ENCODE measurements at places on chromosomes 4 and X.

GRCh38 chrX:15471028-15471427 lies 22.1 kb downstream of the PIR start:
- DNase-seq, result peak; percentile 35

DNA sequence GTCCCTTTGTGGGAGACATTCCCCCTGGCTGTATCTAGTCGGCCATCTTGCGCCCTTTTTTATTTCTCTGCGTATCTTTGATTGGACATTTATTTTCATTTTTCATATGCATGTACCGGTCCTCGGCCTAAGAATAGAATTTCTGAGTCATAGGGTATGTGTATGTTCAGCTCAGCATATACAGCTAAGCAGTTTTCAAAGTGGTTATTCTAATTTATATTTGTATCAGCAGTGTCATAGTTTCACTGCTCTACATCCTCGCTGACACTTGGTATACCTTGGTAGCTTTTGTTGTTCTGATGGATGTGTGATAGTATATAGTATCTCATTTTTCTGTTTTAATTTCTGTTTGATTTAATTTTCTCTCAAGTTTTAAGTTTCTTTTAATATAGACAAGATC lies 38.7 kb downstream of the BEX3 start:
- DNase-seq, result no peak

DNA sequence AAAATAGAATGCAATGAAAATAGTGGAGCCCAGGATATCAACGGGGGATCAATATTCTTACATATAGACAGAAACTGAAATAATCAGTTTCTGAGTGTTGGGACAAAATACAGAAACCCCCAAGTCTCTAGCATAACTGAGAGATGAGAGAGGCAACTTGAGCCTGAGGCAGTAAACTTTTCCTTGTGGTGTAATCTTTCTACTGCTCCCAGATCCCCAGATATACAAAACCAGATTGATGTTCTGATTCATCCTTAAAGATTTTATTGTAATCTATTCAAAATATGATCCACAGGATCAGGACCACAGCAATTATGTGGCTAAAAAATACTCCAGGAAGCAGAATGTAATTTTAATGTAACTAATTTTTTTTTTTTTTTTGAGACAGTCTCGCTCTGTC lies 2282.6 kb downstream of the ARAP2 start:
- no peak for DNase-seq

DNA sequence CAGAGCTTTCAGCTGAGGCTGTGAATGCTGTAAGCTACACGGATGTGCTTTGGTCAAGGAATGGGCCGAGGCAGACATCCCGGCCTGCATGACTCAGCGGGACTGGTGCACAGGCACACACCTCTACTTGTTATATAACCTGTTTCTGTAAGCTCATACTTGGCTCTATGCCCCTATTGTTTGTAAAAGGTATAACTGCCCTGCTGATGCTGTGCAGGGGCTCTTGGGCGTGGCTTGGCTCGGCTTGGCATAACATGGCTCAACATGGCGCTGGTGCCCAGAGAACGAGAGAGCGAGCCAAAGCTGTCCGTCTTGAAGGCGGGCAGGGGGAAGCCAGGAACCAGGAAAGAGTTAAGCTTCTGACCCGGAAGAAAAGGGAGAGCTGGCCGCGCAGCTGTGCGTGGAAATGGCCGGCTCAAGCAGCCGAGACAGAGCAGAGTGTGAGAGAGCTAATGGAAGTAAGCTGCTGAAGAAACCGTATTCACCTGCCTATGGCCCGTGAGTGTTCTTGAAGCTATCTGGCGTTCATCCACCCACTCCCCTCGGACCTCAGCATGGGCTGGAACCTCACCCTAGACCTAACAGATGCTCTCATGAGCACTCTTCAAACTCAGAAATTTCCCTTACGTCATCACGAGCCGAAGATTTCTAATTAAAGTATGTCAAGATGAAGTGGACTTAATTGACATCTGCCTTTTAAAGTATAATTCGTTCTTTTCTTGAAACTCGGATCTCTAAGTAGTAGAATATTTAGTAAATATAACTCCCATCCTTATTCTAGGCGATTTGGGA lies 286.3 kb upstream of the AGA start:
- no peak for DNase-seq

GRCh38 chrX:103107836-103108235 lies 14.9 kb upstream of the NXF3 start:
- no peak for DNase-seq

DNA sequence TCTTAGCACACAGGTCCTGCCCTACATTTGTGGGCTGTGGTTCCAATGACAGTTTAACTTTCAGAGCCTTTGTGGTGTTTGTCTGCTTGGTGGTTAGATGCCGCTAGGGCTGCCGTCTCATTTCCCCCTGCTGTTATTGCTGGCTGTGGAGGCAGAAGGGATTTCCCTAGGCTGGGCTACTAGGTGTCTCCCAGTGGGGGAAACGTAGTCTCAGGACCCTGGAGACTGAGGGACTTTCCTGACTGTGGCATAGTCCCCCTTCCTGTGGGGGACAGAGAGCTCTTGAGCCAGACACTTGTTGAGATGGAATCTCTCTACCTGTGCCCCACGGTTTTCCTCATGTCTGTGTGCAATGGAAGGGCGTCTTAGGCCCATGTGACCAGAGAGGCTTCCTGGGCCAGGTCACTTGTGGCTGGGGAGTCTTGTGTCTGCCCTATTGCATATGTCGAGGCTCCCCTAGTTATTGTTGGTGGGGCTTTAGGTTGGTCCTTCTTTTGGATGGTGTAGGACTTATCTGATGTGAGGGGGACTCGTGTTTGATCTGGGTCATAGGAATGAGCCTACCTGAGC lies 68.2 kb downstream of the ARHGAP10 start:
- DNase-seq, result no peak

GRCh38 chrX:79169484-79169883 lies 25.0 kb downstream of the GPR174 start:
- DNase-seq, result no peak

DNA sequence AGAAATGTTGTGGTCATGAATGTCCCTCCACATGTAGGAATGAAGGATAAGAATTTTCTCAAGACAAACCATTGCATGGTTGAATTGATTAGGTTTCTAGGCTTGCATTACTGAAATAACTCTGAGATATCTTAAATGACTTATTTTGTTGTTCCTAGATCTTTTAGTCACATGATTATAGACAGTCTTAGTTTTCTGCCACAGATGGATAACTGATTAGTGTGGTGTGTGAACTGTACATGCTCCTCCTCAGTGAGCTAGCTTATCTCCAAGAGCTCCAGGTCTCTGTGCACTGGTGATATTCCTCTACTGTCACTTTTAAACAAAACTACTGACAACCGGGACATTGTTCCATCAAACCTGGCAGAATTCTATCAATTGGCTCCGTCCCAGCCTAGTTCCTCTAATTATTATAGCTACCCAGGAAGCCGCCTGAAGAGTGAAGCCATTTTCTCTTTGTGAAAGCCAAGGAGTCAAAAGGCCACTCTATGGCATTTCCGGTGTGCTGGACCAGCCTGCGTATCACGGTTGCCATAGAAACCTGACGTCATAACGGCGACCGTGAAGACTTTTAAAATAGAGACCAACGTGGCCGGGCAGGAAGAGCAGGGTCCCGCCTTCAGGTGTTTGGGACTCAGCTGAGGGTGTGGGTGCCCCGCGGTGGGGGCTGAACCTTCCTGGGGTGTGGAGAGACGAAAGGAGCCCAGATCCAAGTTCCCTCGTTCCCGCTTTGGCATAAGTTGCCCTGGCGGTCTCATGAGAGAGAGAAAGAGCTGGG lies 28.1 kb downstream of the BEX3 start:
- no peak for DNase-seq

- DNase-seq, result peak; percentile 8
Measured at GRCh38 chrX:133776072-133776471, 209.3 kb downstream of the GPC3 start.

DNA sequence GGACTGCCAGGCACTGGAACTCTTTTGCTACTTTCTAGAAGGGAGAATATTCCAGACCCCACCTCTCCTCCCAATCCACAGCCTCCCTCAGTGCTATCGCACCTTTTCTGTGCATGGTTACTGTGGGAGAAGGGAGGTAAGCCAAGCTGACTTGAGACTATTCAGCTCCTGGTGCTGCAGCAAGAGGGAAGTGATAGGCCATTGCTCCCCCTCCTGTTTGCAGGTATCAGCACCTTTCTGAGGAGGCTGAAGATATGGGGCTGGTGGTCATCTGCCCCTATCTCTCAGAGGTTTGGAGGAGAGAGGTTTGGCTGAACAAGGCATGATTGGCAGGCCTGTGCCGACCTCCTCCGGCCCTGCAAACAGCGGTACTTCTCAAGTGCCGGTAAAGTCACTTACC lies 103.3 kb upstream of the GATB start:
- DNase-seq, result no peak

DNA sequence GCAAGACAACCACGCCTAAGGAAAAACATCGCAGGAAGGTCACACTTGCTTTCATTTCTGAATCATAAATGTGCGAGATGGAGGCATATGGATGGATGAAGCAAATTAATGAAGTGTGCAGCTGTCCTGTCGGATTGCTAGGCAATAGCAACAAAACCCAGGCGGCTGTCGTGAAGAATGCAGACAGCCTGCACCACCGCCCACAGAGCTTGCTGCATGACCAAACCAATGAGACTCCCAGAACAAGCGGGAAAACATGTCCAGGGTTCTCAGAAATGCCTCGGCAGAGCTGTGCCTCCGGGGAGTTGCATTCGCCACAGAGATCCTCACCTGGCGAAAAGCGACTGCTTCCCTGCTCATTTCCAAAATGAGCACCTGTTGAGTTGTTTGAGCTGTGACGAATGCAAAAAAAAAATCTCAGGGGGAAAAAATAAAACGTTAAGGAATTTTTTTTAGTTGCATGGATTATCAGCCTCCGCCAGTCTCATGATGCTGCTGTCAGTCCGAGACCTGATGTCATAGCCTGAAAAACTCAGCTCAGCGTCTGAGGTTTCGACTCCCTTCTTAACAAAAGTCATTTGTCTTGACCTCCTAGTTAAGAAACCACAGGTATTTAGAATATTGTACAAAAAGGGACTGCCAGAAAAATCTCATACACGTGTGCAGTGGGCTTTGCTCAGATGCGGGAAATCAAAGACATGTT lies 155.5 kb upstream of the MXRA5 start:
- no peak for DNase-seq

GRCh38 chr4:17194586-17194985 lies 296.1 kb upstream of the LDB2 start:
- no peak for DNase-seq

GRCh38 chrX:17692709-17693346 lies 44.5 kb upstream of the SCML1 start:
- DNase-seq, result no peak

DNA sequence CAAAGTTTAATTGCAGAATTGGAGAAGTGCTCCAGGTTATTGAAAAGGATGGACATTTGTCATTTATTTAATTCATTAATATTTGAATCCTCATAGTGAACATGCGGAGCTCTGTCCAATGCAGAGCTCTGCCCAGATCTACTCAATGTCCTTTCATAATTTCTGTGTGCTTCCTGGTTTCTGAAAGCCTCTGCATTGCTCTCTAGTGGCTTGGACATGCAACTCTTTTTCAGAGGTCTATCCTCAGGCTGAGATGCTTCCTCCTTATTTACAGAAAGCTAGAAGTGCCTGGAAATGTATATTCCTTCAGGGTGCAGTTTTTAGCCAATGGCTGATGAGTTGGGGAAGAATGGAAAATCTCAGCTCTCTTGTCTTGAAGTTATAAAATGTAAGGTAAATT lies 786.1 kb upstream of the AADAT start:
- DNase-seq, result no peak

GRCh38 chrX:123962006-123962467 lies 531 bp downstream of the STAG2 start:
- DNase-seq, result no peak

GRCh38 chr4:17187003-17187402 lies 288.6 kb upstream of the LDB2 start:
- DNase-seq, result no peak

DNA sequence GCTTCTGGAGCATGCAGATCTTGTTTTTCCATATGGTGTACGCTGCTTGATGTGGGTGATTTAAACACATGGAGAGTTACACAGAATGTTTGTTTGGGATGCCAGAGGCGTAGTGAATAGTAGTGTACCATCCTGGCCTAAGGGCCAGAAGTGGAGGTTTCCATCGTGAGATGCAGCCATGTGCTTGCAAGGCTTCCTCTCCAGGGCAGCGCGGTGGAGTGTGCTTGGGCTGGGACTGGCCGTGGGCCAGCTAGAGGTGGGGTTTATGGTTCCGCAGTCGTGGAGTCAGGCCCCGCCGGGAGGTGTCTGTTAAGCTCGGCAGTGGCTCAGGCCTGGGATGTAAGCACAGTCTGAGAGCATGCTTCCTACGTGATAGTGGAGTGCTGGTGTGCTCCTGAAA lies 14.0 kb downstream of the STOX2 start:
- peak; percentile 18 for DNase-seq

- DNase-seq, result no peak
Measured at GRCh38 chr4:23171976-23172375, 479.2 kb downstream of the GBA3 start.

- no peak for DNase-seq
Measured at GRCh38 chrX:20420058-20420457, 153.3 kb upstream of the RPS6KA3 start.

DNA sequence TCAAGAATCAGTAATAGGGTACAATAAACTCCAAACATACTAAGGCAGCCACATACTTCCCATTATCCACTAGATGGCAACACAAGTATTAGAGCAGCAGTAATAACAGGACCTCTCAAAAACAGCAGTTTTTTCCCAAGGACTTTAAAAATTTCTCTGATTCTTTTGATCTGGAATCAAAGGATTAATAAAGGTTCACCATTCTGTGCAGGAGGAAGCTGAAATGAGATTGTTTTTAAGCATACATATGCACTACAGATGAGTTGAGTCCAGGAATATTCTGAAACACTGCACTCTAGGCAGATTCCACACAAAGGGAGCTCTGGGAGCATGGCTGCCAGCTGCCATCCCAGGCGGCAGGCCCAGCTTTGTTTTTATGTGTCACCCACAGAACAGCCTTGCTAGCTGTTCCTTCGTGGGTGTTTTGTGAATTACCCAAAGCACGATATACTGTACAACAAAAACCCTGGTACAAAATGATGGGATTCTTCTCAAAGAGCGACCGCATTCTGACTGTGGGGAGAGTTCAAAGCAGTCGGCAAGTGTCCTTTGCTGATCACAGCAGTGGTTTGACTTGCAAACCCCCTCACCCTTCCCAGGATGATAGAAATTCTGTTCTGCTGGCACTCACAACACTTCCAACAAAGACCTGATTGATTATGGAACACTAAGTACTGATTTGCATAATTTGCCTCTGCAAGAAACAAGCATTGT lies 61.0 kb downstream of the STX18 start:
- no peak for DNase-seq

DNA sequence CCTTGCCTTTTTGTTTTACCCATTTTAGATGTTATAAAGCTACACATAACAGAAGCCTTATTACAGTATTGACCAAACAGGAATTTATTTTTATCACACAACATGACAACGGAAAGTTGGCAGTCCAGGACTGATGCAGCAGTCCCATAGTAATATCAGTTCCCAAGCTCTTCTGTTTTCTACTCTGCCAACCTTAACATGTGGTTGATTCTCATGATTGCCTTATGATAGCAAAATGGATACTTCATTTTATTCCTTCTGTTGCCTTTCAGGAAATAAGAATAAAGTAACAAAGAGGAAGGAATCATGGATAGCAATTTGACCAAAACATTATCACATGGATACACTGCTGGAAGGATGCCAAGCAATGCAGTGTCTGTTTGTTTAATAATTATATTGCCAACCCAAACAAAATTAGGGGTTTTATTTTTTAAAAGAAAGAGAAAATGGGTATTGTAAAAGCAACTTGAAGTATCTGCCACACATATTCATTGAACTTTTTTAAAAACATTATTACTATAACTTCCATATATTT lies 275.7 kb downstream of the STPG2 start:
- no peak for DNase-seq

GRCh38 chrX:103151799-103152198 lies 58.9 kb upstream of the NXF3 start:
- no peak for DNase-seq

All from NCI-H345 (cell line).